ENCODE measurements at places on chromosomes 1 and 21.
A peak's percentile ranks its signal among the peaks of the same experiment; 100 is the strongest.

- no peak for DNase-seq
Measured at GRCh38 chr1:4830707-4831106, 176.3 kb downstream of the AJAP1 start.

DNA sequence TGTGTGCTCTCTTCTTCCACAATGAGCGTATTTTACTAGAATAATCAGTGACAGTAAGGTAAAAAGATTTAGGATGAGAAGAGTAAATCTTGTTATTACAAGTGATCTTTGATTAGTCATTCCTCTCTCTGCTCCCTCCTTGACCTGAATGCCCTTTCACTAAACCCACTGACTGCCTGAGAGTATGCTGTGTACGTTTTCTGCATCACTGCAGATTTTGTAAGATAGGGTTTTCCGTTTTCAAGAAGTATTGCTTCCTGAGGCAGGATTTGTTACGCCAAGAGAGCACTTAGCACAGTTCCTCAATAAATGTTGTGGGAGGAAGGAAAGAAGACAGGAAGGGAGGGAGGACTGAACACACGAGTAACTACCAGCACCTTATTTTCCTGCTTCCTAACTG is 7.7 kb upstream of the LAMB3 start:
- DNase-seq = no peak

DNA sequence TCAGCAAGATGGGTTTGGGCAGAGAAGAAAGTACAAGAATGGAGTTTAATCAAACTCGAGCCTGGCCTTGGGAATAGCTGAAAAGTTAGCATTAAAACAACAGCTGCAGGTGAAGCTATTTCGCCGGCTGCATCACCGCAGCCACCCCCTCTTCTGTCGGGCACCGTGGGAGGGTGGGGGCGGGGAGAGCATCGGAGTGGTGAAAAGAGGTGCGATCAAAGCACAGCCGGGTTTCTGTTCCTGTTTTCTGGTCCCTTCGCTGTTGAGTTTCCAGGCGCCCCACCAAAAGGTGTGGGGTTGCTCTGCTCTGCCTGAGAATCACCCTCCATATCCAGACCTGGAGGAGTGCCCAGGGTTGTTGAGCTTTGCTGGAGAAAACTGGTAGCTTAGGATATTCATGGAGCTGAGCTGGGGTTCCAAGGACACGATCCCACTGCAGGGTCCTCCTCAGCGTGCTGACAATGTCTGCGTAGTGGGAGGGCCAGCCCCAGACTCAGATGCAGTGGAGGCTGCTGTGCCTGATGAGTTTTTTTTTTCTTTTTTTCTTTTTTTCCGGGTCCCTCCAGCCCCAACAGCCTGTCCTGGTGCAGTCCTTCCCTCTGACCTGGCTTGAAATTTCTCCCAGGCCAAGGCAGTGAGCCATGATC is 127.5 kb upstream of the C1orf174 start:
- no peak for DNase-seq

- no peak for DNase-seq
Measured at GRCh38 chr21:14572204-14572780, 26.2 kb upstream of the SAMSN1 start.

GRCh38 chr1:56985857-56986256 is 20.0 kb upstream of the C8B start:
- DNase-seq = no peak

DNA sequence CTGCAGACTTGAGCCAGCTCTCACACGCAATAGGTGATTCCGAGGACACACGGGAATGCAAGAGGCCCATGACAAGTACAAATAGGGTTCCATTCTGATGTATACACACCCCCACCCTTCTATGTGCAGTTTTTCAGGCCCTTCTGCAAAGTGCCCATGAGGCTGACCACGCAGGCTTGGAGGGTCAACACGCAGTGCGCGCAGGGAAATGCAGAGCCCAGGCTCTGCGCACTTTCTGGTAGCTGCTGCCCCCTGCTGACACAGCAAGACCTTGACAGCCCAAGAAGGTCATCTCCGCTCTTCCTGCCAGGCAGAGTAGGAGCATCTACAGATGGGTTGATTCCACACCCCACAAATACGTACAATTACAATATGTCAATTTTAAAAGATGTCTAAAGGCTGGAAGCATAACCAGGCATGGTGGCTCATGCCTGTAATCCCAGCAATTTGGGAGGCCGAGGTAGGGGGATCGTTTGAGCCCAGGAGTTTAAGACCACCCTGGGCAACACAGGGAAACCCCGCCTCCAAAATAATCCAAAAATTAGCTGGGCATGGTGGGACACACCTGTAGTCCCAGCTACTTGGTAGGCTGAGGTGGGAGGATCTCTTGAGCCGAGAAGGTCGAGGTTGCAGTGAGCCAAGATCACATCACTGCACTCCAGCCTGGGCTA is 18.5 kb downstream of the SH3BP5L start:
- DNase-seq = no peak

DNA sequence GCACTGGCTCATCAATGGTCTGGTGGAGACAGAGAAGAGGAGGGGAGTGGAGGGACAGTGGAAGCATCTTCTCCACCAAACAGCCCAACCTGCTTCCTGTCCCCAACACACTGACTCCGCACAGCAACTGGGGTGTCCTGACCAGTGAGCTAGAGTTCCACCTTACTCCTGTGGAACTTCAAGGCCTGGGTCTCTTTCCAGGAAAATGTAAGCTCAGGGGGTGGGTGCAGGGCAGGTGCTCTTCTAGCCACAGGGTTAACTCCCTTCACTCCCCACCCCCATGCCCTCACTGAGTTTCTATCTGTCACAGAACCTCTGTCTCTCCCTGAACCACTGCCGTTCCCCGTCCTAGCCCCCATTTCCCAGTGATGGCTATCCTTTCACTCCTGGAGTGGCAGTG is 876 bp downstream of the MOB3C start:
- no peak for DNase-seq

- no peak for DNase-seq
Measured at GRCh38 chr1:163241746-163242145, 39.0 kb upstream of the RGS5 start.

GRCh38 chr1:169894424-169895145 is 889 bp upstream of the SCYL3 start:
- no peak for DNase-seq

DNA sequence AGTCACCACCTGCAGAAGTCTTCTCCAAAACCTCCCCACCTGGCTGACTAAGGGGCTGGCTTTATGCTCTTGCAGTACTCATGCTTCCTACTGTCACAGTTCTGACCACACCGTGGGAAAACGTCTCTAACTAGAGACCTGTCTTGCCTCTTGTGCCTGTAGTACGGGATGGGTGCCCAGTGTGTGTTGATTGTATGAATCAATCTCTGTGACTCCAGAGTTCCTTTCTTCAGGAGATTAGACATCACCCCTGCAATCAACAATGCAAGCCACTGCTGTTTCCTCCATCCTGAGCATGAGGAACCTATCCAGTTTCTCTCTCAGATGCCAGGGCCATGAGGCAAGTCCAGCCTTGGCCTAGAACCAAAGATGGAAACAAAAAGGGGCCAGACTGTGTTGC is 64.1 kb downstream of the LRRN2 start:
- no peak for DNase-seq

DNA sequence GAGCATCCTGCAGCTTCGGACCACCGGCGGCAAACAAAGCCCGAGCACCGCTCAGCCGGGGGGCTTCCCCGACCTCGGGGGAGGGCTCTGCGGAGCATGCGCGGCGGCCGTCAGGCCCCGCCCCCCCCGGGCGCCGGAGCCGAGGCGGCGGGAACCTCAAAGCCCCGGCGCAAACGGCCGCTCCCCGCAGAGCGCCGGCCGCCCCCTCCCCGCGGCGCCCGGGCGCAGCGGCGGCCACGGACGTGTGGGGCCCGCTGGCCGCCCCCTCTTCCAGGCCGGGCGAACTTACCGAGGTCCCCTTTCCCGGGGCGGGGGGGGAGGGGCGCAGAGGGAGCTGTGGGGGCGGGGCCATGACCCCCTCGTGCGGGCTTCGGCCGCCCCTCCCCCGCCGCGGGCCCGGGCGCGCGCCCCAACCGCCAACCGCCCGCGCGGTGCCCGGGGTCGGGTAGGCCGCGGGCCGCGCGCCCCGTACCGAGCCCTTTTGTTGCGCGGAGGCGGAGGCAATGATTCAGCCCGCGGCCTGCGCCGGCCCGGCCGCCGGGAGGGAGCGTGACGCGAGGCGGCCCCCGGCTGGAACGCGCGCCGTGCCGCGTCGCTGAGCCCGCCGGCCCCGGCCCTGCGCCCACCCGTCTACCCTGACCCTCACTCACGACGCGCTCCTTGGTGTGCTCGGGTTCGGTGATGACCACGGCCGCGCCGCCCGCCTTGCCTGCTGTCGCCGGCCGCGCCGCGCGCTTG is 1.7 kb downstream of the RCC2 start:
- DNase-seq = no peak

DNA sequence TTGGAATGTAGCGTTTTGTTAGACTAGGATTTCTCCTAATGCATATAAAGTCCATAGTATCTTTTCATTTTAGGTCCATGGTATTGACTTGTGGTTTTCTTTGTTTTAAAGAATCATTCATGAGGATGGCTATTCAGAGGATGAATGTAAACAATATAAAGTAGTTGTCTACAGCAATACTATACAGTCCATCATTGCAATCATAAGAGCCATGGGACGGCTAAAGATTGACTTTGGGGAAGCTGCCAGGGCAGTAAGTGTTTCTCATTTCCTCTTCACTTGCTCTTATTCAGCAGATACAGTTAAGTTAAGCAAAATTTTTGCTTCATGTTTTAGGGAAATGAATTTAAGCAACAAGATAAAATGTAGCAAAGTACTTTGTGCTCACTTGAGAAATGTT is 25.4 kb downstream of the GNAI3 start:
- DNase-seq = no peak

GRCh38 chr1:34162852-34163766 is 1.9 kb downstream of the CSMD2 start:
- peak; percentile 71 for DNase-seq

DNA sequence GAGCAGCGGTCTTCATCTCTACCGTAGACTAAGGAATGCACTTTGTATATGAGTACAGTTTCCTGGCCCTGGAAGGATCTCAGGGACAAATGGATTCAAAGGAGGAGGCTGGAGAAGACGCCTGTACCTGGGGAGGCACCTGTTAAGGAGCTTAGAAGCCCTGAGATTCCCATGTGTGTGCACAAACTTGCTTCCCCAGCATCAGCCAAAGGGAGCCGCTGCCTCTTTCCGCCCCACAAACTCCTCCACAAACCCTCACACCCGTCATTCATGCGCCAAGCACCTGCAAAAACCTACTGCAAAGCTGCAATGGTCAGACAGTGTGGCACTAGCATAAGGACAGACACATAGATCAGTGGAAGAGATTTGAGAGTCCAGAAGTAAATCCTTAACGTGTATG is 54.5 kb downstream of the RRAGC start:
- no peak for DNase-seq

Data from amniotic stem cell (primary cell).